NB4 (cell line): ENCODE measurements at places on chromosomes 6 and 20.

GRCh38 chr20:49765846-49766541, 46.6 kb upstream of the SLC9A8 start:
- peak; percentile 53 for DNase-seq

GRCh38 chr6:100116411-100117194, 122.6 kb upstream of the MCHR2 start:
- DNase-seq, result peak; percentile 74

- DNase-seq, result peak; percentile 81
These were observed 39.2 kb downstream of the TRIM27 start for GRCh38 chr6:28884423-28885131.

DNA sequence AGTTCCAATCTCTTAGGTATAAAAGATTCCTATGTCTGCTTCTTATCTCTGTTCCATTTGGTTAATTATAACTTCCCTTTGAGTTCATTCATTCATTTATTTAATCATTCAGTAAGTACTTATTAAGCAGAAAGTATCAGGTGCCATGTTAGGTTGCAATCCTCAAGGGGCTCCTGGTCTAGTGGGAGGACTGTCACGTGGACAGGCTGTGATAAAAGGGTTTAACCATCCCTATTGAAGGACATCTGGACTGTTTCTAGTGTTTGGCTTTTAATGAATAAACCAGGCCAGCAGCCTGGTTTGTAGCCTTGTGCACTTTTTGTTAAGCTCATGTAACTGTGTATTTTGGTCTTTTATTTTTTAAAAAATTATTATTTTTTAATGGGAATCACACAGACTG, 162.1 kb upstream of the OGFRL1 start:
- no peak for DNase-seq

GRCh38 chr6:79404261-79404660, 133.0 kb downstream of the LCA5 start:
- no peak for DNase-seq

DNA sequence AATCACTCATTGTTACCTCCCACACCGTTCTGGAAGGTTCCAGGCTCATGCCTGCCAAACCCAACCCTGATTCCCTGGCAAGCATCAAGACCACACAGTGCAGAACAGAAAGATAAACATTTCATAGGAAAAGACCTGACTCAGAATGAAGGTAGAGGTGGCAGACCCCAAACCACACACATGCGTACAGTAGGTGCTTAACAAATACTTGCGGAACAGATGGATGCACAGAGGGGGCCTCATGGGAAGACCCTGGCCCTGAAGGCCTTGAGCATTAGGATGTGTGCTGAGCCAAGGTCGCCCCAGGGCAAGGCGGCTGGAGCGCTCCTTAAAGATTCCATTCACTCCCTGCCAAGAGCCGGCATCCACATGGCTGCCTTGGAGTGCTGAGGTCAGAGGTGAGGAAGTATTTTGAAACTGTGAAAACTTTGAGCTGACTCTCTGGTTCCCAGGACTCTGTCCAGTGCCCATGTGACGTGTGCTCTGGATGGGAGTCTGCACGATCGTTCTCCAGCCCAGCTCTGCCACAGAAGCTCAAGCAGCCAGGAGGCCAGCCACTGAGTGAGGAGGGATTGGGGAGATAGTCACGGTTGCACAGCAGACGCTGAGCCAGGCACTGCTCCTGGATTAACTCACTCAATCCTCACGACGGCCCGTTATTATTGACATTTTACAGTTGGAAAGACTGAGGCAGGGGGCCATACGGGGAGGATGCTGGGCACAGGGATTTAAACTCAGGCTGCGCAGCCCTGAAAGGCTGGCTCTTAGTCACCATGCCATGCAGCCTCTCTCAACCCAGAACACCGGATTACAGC, 65.5 kb upstream of the AFDN start:
- DNase-seq, result no peak

DNA sequence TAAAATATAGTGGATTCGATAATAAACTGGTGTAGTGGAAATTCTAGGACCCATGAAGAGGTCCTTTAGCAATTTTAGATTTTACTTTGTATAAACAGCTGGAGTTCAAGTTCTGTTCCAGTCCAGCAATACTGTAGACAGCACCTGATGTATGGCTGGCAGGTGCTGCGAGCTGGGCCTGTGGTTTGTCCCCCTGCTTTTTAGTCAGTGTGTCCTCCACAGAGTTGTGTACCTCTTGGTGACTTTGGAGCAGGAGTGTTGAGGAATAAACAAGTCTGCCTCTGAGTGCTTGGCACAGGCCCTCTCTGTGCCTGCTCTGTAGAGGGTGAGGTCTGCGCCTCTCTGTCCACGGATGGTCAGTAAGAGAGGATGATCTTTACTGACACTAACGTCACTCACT, 13.8 kb downstream of the STX16 start:
- DNase-seq, result no peak

DNA sequence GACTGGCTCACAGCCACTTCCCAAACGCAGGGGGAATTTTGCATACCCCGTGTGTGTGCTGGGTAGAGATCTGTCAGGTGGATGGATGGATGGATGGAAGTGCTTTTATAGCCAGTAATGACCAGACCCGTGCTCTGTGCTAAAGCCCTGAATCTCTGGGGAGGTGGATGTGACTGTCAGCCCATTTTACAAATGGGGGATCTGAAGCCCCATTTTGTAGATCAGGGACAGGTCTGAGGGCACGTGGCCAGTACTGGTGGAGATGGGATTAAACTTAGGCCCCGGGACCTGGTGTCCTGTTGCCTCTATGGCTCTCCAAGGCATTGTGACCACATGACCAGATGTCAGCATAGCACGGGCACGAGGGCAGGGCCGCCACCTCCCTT, 38.2 kb upstream of the ZBP1 start:
- no peak for DNase-seq
